Hippocampal formation (tissue), 2 donors: ENCODE measurements at places on chromosomes 4 and X.

DNA sequence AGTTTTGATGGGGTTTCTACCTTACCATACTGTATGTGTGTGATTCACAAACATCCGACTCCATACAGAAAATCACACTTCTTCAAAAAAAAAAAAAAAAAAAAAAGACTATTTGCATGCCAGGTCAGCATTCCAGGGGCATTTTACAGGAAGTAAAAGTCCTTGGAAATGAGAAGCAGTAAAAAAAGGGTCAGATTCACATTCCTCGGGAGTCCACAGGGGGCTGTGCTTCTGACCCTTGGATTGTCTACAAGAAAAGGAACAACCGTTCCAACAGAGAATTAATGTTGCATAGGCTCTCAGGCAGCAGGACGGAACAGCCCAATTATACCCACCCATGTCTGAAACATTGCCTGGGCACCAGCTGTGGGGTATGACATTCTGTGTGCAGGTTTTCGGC, 290.3 kb downstream of the LDB2 start:
- DNase-seq, result no peak

GRCh38 chrX:9440116-9440844, 24.6 kb upstream of the TBL1X start:
- DNase-seq, result no peak

DNA sequence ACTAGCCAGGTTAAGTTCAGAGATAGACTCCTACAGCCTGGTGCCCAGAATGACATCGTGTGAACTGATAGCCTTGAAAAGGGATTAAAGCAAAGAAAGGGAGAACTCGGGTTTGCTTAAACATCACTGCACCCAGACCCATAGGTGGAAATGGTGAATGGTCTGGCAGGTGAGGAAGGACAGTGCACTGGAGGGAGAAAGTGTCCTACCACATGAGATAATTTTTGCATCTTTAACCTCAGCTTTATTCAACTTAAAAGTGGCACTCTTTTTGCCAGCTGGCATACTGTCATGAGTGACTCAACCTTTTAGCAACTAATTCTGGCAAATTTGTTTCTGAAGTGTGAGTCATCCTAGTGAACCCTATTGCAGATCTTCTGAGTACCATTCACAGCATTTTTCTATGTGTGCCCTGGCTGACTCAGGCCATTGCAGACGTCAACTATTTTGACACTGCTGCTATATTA, 53.0 kb upstream of the DAPP1 start:
- DNase-seq, result peak; percentile 10

GRCh38 chr4:184395451-184395917, 78.9 kb downstream of the IRF2 start:
- no peak for DNase-seq

DNA sequence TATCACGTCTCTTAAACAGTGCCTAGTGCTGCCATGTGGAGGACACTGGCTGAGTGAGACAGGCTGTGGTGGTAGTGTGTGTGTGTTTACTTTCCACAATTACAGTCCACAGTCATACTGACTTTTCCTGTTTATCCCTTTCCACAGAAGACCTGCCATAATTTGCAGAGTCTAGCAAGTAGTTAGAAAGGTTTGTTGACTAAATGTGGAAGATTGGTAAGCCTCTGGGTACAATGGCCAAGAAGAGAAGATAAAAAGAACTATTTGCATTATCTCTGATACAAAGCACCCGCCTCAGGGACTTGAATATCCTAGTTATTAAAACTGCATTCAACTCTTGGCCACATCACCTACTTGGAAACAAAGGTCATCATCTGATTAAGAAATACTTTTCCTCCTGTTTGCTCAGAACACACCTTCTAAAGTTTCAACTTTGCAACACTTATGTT, 89.1 kb downstream of the FAM13A start:
- DNase-seq, result no peak

DNA sequence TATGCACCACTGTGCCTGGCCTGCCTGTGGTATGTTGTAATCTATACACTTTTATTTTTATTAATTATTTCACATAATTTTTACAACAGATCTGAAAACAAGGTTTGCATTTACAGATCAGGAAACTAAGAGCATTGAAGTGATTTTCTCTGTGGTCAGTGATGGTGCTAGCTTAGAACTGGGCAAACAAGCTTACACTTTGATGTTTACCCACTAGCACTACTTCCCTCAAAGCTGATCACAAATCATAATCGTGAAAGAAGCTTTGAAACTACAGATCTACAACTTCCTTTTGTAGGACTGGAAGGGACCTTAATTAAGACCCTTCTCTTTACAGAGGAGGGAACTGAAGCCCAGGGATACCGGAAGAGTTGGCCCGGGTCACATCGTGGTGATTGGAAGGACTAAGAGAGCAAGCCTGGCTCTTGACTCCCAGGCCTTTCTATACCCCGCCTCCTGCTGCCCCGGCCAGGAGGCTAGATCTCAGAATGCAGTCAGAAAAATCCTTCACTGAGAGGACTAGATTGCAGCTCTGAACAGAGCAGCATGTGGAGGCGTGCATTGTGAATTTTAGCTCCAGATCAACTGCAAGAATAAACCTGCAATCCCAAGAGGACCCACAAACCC, 93.7 kb upstream of the ZNF827 start:
- no peak for DNase-seq
